Activated CD4-positive, alpha-beta T cell treated with anti-CD3 and anti-CD28 coated beads, Interleukin-2, amount 10 ng/mL, durations not matched to agents 24 days and 14 days (primary cell): ENCODE measurements at places on chromosomes 5 and 9. TPM values are rescaled to one million over a fixed set of nuclear protein-coding genes. Genes with fewer than 3 reads are reported as not detected.

GRCh38 chr5:52846182-52846842 lies 58.6 kb downstream of the ITGA1 start:
- H3K4me1 ChIP-seq = no peaks in the 10 kb centered on the region
- H3K36me3 ChIP-seq = peaks cover under 1% of the 10 kb centered on the region
- H3K4me3 ChIP-seq = no peak overlapping the region
- no peaks in the 10 kb centered on the region for H3K27me3 ChIP-seq
- no peak for DNase-seq

GRCh38 chr9:130172161-130172857 lies at the start of gene NCS1:
TSS of gene NCS1 (plus strand) at chr9:130172404. CDS start at chr9:130172664, 260 bp downstream.
- no peak within 1 kb of the TSS for H3K27ac ChIP-seq
- peaks cover 46% of the 10 kb centered on the region for H3K27me3 ChIP-seq
- no peaks in the 10 kb centered on the region for H3K36me3 ChIP-seq
- DNase-seq = peak; percentile 73
- H3K4me3 ChIP-seq = peak within 1 kb of the TSS; percentile 67
- H3K4me1 ChIP-seq = no peaks in the 10 kb centered on the region

DNA sequence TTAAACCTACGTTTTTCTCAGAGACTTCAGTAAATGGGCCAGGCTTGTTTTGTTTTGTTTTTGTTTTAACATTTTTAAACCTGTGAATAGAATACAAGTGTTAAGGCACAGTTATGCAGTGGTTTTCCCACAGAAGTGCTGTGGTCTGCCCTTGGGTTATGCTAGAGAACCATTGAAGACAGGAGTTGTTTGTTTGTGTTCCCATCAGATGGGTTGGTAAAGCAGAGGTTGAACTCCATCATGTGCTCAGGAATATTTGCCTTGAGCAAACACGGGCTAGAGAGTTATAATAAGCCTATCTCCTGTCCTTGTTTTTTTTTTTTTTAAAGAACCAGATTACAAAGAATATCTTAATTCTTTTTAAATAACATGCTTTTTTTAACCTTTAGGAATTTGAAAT lies 28.5 kb downstream of the RHOBTB3 start:
- H3K36me3 ChIP-seq = no peaks in the 10 kb centered on the region
- H3K27ac ChIP-seq = no peak overlapping the region
- peaks cover 38% of the 10 kb centered on the region for H3K27me3 ChIP-seq
- no peak overlapping the region for H3K4me3 ChIP-seq

The OBP2B gene
- total RNA-seq = not detected in 2 replicates

GRCh38 chr5:154365823-154366222 lies 80.0 kb upstream of the SAP30L start:
- peaks cover 4% of the 10 kb centered on the region for H3K36me3 ChIP-seq
- H3K27ac ChIP-seq = no peak overlapping the region
- no peaks in the 10 kb centered on the region for H3K27me3 ChIP-seq
- no peaks in the 10 kb centered on the region for H3K4me1 ChIP-seq
- H3K4me3 ChIP-seq = no peak overlapping the region

DNA sequence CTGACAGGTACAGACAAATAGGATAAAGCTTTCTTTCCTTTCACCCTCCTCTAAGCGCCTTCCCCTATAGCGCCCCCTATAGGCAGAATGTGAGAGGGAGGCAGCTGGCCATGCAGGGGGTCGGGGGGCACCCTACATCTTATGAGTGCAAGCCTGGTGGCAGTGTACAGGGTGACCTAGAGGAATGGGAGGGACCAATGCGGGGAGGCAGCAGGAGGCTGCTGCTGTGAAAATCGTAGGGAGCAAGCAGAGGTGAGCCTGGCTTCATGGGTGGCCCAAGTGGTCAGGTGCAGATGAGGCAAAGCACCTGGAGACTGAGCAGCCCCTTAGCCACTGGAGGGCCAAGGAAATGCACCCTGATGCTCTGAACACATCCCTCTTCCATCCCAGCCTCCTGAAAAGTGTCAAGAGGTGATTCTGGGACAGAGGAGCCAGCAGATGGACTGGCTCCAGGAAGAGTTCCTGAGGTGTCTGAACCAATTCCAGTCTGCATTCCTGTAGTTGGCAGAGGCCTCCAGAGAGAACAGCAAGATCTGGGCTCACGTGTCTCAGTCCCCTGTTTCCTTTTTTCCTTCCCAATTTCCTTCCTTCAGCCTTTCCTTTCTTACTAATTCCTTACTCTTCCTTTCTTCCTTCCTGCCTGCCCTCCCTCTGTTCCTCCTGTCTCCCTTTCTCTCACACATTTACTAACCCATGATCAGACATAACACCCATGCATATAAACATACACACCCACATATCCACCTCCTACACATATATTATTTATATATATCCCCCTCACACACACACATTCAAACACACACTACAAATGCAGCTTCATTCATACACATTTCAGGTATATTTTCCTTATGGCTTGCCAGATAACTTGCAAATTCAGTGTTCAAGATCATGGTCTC lies 32.8 kb upstream of the GALNT10 start:
- H3K27me3 ChIP-seq = peaks cover 55% of the 10 kb centered on the region
- DNase-seq = peak; percentile 67
- no peaks in the 10 kb centered on the region for H3K4me1 ChIP-seq
- no peak overlapping the region for H3K4me3 ChIP-seq
- H3K36me3 ChIP-seq = no peaks in the 10 kb centered on the region

DNA sequence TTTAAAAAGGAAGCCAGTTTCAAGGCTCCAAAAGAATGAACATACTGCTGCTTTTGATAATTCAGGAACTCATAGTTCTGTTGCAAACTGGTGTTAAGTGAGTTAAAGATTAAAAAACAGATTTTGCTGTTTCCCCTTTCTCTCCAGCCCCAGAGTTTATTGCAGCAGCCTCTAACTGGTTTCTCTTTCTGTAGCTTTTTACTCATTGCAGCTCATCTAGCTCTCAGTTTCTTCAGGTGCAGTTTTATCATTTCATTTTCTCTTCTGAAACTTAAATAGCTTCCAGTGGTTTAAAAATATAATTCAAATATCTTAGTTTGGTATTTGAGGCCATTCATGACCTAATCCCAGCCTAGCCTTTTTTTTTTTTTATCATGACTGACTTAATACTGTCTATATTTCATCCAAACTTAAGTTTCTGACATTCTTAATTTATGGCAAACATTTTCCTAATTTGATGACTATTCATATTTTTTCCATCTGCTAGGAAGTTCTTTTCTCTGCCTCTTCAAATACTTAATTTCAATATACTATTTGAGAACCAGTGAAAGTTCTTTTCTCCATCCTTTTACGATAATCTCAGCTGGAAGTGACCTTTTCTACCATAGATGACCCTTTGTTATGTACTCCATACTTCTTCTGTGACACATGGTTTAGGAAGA lies 252.7 kb upstream of the GRIA1 start:
- H3K27me3 ChIP-seq = no peaks in the 10 kb centered on the region
- no peak overlapping the region for H3K27ac ChIP-seq
- no peaks in the 10 kb centered on the region for H3K4me1 ChIP-seq
- H3K4me3 ChIP-seq = no peak overlapping the region
- no peak for DNase-seq

- H3K4me1 ChIP-seq = peaks cover 46% of the 10 kb centered on the region
- peak overlapping the region; percentile 26 for H3K27ac ChIP-seq
- H3K36me3 ChIP-seq = peaks cover 8% of the 10 kb centered on the region
These were observed 2.3 kb upstream of the ACSL6 start for GRCh38 chr5:132013711-132014110.

- H3K27ac ChIP-seq = no peak overlapping the region
- H3K36me3 ChIP-seq = no peaks in the 10 kb centered on the region
- peaks cover 35% of the 10 kb centered on the region for H3K4me1 ChIP-seq
- no peak for DNase-seq
These were observed 85.3 kb downstream of the GNAQ start for GRCh38 chr9:77946296-77946695.

DNA sequence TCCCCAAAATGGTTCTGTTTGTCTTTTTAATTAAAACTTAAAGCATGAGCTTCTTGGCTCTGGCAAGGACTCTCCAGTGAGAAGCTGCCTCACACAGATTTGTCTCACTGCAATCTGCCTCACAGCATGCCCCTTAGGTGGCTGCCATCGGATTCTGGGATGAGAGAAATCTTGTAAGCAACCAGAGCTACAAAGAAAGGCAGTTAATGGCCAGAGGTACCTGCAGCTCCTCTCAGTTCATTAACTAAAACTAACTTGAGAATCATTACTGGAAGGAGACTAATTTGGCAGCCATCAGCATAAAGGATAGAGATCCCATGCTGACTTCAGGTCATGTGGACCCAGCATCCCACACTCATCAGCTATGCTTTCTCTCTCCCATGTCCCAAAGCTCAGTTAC lies 220.6 kb upstream of the DMAC1 start:
- no peaks in the 10 kb centered on the region for H3K4me1 ChIP-seq
- H3K36me3 ChIP-seq = no peaks in the 10 kb centered on the region
- no peak overlapping the region for H3K4me3 ChIP-seq
- no peak overlapping the region for H3K27ac ChIP-seq
- DNase-seq = no peak

DNA sequence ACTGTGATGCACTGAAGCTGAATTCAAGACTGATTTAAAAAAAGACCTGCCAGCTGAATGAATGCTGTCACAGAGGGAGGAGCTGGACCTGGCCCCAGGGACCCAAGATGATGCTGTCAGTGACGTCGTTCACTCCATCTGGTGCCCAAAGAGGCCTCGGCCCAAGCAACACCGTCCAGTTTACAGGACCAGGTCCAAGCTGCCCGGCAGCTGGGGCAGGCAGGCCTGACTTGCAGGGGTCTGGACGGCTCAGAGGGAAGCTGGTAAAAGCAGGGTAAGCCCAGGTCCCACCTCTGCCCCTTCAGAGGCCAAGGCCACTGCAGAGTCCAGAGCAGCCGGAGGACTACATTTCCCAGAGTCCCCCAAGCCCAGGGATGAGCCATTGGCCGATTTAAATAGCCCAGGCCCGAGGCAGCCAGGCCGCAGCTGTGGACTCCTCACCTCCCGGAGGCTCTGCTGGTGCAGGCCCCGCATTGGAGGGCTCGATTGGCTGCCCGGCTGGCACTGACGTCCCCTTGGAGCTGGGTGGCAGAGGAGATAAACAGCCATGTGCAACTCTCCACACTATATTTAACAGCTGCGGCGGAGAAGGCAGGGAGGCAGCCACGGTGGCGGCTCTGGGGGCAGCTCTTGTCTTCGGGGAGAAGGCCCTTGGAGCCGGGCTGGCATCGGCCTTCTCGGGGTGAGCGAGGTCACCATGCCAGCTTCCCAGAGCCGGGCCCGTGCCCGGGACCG lies at the start of gene PLPP7:
PLPP7 (plus strand) TSS at position 423 of the 735 bp plus-strand sequence; CDS start at position 698, 275 bp downstream.
- H3K4me1 ChIP-seq = no peaks in the 10 kb centered on the region
- H3K4me3 ChIP-seq = no peak within 1 kb of the TSS
- H3K36me3 ChIP-seq = no peaks in the 10 kb centered on the region

The MLANA gene
- total RNA-seq = not detected in 2 replicates

- peaks cover 4% of the 10 kb centered on the region for H3K27me3 ChIP-seq
- no peak for DNase-seq
- no peak overlapping the region for H3K4me3 ChIP-seq
- H3K4me1 ChIP-seq = no peaks in the 10 kb centered on the region
- no peaks in the 10 kb centered on the region for H3K36me3 ChIP-seq
These were observed 99.3 kb upstream of the NIPBL start for GRCh38 chr5:36777105-36777757.

The SH3RF2 gene
- 0.02 and 0.05 TPM in 2 replicates for total RNA-seq

- no peak for DNase-seq
- no peaks in the 10 kb centered on the region for H3K36me3 ChIP-seq
- H3K4me1 ChIP-seq = no peaks in the 10 kb centered on the region
- H3K4me3 ChIP-seq = no peak overlapping the region
These were observed 225.2 kb downstream of the GAS1 start for GRCh38 chr9:86721843-86722705.

The C5orf52 gene
- 0.42 TPM in 1 of 2 replicates, not detected in the other for total RNA-seq
